Right renal cortex interstitium (tissue), 3 donors: ENCODE measurements at places on chromosomes 4 and X. TPM values are rescaled to one million over a fixed set of nuclear protein-coding genes. Genes with fewer than 3 reads are reported as not detected.

- DNase-seq, result no peak
Measured at GRCh38 chrX:78957049-78957767, 12.0 kb downstream of the P2RY10 start.

- DNase-seq, result peak; percentile 89
Measured at GRCh38 chr4:88456670-88457306, at the start of gene HERC5. HERC5 (plus strand) TSS chr4:88457119; CDS start chr4:88457270, 151 bp downstream.

DNA sequence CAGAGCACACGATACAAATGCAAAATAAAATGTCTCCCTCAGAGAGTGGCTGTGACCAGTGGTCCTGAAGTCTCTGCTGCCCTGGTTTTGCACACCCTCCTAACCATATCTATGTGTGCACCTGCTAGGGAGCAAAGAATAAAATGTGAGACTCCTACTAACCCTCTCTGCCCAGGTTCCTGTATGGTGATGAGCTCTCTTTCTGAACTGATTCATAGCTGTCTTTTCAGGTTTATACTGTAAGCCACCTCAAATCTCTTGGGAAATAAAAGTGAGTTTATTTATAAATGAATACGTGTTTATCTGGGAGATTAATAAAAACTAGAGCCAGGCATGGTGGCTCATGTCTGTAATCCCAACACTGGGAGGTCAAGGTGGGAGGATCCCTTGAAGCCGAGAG, 126.0 kb upstream of the RBPJ start:
- DNase-seq, result no peak

- DNase-seq, result no peak
Measured at GRCh38 chr4:163193717-163194116, 27.0 kb upstream of the NAF1 start.

GRCh38 chrX:2243913-2244460, 256.8 kb downstream of the DHRSX start:
- no peak for DNase-seq

GRCh38 chrX:65596270-65597034, 61.9 kb upstream of the LAS1L start:
- DNase-seq, result no peak

The PLAC1 gene
- polyA plus RNA-seq, result 5.1 TPM

The SPANXB1 gene
- polyA plus RNA-seq, result not detected

The MAP7D3 gene
- 16.5 TPM for polyA plus RNA-seq
